ENCODE measurements at places on chromosomes 6 and 20.

DNA sequence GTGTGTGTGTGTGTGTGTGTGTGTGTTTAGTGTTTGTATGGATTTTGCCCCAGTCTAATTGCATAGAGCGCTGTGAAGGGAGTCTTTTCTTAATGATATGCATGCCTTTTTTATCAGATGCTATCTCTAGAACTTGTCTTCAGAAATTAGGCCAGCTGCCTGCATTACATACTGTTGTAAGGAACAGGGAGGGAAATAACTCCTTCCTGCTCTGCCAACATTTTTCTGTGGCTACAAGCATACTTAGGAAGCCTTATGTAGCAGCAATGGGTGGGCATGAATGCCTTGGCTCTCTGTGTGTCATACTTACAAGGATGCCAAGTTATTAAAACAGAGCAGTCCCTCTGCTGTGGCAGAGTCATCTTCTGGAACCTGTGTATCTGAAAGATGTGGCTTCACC is 8.0 kb upstream of the COL21A1 start:
- no peak for DNase-seq

- no peak for DNase-seq
Observed at GRCh38 chr6:153001767-153002612, 519 bp downstream of the MTRF1L start.

GRCh38 chr6:112752305-112752704 is 405.2 kb downstream of the RFPL4B start:
- DNase-seq, result no peak

- no peak for DNase-seq
Observed at GRCh38 chr6:108945681-108946159, 97.5 kb downstream of the ARMC2 start.

- DNase-seq, result no peak
Observed at GRCh38 chr20:59603781-59604541, at the start of gene PHACTR3. TSS of gene PHACTR3 (plus strand) at chr20:59604540. CDS start at chr20:59605015, 475 bp downstream.

DNA sequence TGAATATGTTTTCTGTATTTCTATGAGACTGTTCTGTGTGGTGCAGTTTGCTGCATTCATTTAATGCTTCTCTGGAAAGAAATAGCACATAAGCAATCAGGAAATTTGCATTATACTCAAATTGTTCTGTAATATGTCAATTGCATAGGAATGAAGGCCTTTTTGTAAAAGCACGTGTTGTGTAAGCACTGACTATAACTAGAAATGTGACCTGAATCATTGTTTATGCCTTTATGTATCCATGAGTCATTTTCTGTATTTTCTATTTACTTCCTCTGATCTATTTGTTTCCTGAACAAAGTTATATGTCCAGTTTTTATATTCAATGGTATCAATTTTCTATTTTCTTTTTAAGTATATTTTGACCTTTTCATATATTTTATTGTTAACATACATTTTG is 1455.3 kb downstream of the GRIK2 start:
- no peak for DNase-seq

- DNase-seq, result no peak
Observed at GRCh38 chr6:44896701-44897100, 431.4 kb upstream of the RUNX2 start.

DNA sequence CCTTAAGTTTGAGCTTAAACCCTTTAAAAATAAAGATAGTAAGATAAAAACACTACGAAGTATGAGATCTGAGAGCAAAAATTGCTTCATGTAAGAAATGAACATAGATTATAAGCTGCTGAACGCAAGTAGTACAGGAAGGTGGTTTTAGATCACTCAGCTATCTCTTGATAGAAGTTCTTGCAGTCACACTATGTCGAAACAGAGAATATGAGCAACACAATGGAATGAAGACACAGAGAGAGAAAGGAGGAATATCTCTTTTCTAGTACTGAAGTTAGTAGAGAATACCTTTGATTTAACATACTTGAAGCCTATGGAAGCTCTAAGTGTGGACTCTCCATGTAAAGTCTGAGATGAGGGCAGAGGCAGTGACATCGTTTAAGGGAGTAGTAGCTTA is 162.7 kb downstream of the CDK19 start:
- DNase-seq, result no peak

- DNase-seq, result no peak
Observed at GRCh38 chr6:26377719-26378118, 5.2 kb upstream of the BTN2A2 start.

DNA sequence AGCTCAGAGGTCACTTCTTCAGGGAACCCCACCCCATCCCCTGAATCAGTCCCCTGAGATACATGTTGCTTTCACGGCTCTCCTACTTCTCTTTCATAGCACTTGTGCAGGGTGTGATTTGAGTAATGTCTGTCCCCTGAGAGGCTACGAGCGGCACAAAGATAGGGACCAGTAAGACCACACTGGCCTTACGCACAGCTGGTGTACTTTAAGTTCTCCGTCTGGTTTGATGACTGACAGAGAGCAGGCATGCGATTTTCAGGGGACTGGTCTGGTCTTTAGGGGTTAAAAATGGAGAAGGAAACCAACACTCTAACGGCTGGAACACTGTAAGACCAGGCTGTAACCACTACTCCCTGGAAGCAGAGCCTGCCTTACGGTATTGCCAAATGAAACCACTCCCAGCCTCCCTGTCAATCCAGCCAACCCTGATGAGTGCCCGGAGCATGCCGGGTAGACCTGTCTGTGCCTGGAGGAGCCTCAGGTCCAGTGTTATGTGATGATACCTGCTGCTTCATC is 47.1 kb downstream of the ELMO2 start:
- DNase-seq, result no peak

DNA sequence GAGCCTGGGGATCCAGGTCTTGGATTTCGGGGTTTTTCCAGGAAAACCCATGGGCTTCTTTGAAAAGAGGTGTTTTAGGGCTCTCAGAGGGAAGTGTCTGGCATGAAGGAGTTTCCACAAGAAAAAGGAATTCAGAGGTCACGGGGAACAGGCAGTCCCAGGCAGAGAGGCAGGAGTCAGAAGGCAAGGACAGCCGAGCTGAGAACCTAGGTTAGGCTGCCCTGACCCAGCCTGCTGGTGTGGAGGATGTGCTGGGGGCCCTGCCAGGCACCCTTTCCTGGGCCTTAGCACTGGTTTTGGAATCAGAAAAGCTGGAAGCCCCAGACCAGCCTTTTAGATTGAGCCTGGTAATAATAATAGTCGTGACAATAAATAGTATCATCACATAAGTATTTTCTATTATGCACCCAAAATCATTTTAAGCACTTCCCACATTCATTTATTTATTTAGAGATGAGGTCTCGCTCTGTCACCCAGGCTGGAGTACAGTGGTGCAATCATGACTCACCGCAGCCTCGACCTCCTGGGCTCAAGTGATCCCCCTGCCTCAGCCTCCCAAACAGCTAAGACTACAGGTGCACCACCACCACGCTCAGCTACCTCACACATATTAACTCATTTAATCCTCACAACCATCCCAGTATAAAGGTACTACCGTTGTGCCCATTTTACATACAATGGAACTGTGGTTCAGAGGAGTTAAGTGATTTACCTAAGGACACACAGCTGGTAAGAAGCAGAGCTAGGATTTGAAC is 19.9 kb downstream of the TGM2 start:
- no peak for DNase-seq

DNA sequence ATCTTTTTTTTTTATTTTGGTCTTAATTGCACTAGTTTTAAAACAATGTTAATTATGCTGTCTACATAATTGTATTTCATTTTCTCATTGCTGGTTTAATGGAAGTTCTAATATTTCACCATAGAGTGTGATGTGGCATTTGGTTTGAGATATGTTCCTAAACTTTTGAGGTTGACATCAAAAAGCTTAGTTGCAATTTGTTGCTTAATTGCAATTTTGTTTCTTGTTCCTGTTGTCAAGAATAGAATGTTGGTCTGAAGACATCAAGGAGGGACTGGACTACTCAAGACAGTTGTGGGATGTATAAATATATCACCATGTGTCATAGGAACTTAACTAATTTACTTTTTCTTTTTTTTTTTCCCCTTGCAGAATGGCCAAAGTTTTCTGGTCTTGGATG is 12.5 kb downstream of the HSF2 start:
- DNase-seq, result no peak

DNA sequence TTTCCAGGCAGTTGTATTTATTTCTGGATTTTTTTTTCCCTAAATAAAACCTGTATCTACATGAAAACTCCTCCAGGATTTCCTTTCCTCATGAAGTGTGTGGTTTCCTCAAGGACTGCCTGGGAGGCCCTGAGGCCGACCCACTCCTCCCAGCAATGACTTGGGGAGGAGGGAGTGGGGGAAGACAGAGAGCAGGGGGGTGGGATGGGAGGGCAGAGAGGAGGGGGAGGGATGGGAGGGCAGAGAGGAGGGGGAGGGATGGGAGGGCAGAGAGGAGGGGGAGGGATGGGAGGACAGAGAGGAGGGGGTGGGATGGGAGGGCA is 161.8 kb upstream of the AGPAT4 start:
- no peak for DNase-seq

- DNase-seq, result no peak
Observed at GRCh38 chr6:149054559-149055194, 262.8 kb upstream of the TAB2 start.

DNA sequence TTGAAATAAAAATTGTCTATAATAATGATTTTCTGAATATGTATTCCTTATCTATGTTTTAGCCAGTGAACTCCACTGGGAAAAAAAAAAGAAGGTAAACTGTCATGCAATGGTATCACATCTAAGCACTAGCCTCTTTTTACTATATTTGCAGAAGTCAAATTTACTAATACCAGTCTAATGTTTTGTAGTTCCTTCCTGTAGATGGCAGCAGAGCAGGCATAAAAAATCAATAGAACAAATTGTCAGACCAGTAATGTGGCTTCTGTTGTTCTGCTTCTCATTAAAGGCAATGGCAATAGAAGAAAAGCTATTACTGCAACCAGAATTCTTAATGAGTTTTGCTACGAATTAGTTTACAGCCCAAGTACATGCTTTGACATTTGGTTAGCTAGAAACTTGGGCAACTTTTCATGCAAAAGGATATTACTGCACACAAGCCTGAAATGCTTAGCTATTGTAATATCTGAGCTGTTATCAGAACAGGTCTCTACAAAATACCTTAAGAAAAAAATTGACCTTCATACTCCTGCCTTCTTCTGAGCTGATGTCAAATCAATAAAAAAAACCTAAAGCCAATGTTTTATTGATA is 476.9 kb downstream of the KHDRBS2 start:
- DNase-seq, result no peak

DNA sequence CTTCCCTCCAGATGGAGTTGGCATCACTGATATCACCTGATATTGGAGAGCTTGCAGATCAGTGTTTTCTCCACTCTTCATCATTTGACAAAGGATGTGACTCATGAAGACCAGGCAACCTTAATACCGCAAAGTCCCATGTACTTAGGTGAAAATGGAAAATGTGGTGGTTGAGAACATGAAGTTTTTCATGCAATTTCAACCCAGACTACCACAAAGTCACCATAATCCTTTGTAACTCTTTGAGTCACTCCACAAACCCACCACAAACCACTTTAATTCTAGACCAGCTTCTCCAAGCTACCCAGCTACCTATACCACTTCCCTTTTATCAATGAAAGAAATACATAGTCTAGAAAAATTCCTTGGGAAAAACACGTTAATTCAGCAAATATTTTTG is 7.1 kb downstream of the NHLRC1 start:
- DNase-seq, result no peak

GRCh38 chr6:134477991-134478635 is 160.2 kb upstream of the SGK1 start:
- no peak for DNase-seq

DNA sequence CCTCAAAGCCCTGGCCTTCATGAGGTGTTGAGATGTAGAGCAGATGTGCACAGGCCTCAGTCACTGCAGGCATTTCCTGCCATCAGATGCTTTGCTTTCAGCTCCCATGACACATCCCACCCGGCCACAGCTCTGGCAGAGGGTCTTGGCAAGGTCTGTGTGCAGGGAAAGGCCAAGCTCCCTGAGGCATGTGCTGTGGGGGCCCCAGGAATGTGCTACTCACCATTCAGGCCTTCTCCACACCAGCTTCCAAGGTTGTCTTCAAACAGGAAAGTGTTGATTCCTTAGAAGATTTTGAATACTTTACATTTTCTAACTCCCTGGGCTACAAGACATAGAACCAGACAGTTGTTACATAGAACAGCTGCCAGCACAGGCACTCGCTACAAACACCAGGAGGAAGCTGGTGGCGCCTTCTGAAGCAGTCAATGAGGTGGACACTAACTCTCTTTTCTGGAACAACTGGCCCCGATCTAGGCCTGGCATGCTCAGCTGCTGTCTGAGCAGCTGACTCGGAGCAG is 27.8 kb downstream of the CASS4 start:
- no peak for DNase-seq

GRCh38 chr6:157168471-157168870 is 154.8 kb downstream of the TMEM242 start:
- DNase-seq, result no peak

- no peak for DNase-seq
Observed at GRCh38 chr6:98574984-98575383, 259.4 kb upstream of the POU3F2 start.

DNA sequence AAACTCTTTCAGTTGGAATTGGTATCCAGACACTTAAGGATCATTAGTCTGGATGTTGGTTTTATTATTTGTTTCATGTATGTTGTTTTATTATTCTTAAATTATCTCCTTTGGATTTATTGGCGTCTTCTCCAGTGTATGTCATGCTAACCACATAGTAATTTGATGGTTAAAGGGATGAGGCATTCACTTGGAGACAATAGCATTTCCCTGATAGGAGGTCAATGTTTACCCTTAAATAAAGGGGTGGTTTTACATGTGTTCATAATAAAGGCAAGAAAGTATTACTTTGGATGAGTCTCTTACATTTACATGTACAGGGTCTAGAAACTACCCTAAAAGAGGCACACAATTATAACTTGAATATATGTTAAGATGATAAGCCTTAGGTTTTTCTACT is 51.2 kb upstream of the RNF144B start:
- no peak for DNase-seq

DNA sequence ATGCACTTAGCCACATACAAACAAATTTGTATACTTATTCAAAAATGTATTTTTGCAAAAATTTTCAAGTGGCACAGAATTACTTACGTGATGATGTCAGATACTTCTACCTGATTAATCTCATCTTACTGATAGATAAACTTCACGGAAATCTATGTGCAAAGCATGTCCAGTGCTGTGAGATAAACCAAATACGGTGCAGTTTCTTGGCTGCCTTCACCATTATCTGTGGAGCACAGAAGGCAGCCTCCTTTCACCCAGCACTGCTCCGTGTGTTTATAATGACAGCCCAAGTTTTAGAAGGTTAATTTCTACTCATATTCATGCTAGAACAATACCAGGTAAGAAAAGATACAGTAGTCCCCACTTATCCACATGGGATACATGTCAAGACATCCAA is 59.0 kb upstream of the PDE10A start:
- DNase-seq, result no peak

DNA sequence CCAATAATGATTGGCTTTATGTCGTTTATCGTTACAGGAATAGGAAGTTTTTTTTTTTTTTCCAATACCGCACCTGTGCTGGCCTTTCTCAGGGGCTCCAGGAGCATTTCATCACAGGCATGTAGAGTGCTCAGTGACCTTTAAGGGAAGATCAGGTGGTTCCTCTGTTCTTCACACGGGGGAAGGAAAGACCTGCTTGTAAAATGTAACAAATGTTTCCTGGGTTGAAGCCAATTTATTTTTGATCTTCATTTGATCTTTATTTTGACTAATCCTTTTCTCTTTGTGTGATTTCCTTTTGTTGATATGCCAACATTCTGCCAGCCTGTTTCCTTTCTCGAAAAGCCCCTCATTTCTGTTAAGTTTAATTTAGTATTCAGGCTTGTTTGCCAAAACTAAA is 61.9 kb upstream of the HBS1L start:
- DNase-seq, result no peak
